Mammary epithelial cell (primary cell): ENCODE measurements at places on chromosomes 12 and 14. TPM values are rescaled to one million over a fixed set of nuclear protein-coding genes. Genes with fewer than 3 reads are reported as not detected.

The ACVRL1 gene
- 0.33 TPM for total RNA-seq

- DNase-seq = no peak
These were observed 10.3 kb upstream of the LRP1-AS start for GRCh38 chr12:57157588-57158173.

GRCh38 chr12:14999021-14999694 is 26.3 kb downstream of the PDE6H start:
- DNase-seq = no peak

DNA sequence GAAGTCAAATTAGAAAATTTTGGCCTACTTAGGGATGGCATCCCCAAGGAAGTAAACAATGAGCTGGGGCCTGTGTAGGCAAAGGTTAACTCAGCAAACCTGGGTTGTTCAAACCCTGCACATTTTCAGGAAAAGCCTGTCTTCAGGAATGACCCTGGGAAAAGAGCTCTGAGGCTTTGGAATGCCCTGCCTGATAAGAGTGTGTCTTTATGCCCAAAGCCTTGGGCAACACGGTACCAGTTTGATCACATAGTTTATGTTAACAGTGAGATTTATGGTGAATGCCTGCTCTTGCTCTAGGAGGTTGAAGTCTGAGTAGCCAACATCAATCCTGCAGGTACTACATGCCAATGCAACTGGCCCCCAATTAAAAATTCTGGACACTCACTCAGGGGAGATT is 28.2 kb upstream of the STAB2 start:
- DNase-seq = no peak

- DNase-seq = no peak
These were observed 38.4 kb downstream of the IFNG start for GRCh38 chr12:68121143-68121542.

DNA sequence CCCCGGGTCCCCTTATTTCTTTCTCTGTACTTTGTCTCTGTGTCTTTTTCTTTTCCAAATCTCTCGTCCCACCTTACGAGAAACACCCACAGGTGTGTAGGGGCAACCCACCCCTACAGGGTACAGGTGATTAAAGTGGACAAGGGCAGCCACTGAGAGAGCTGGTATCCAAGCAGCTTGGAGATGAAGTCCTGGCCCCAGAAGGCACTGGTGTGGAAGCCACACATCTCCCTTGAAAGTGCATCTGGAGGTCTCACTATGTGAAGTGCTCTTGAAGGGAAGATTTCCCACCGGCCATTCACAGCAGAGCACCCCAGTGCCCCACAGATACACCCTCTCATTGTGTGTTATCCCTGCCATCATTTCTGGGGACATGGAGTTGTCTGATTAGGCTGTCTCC is 6.3 kb upstream of the BICD1 start:
- DNase-seq = no peak

DNA sequence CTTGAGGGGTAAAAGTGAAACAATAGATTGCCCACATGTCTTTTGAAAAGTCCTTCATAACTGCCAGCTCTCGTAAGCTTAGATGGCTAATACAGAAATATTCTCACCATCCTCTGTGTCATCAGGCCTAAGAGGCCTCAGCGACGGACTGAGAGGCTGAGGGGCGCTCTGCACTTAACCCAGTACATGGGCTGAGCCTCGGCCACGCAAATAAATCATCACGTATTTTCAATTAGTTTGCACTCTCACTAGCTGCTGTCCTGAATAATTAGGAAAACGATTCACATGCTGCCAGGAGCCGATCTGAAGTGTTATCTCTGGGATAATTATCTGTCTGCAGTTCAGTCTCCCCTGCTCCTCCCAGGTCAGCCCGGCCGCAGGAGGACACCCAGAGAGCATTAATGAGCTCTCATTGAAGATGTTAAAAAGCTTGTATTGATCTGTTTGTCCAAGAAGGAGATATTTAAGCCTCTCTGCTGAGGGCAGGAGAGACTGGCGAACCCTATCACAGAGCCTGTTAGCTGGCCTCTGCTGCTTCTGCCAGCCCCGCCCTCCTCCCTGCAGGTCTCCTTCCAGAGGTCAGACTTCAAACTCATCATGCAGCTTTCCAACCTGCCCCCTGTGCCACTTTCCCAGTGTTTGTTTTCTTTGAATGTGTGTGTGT is 1051.3 kb downstream of the VRK1 start:
- DNase-seq = no peak
